A549 treated with CpdA at 1 μM for 4 hours (cell line): ENCODE measurements at places on chromosomes 11 and 22. TPM values are rescaled to one million over a fixed set of nuclear protein-coding genes. Genes with fewer than 3 reads are reported as not detected.

Gene PARVB
- total RNA-seq = 35.1 to 41.8 TPM (median 39.3 TPM) in 5 replicates

Gene KDM4E
- total RNA-seq = not detected in 5 replicates

Gene PHOX2A
- not detected in 5 replicates for total RNA-seq

Gene AQP11
- 1.7 to 2.9 TPM (median 2.3 TPM) in 5 replicates for total RNA-seq

Gene PVALB
- not detected in 5 replicates for total RNA-seq

Gene UBQLN3
- total RNA-seq = not detected in 5 replicates

Gene IFTAP
- 16.3 to 22.4 TPM (median 17.5 TPM) in 5 replicates for total RNA-seq

Gene GGTLC2
- total RNA-seq = not detected in 5 replicates

Gene ABTB2
- total RNA-seq = 16.9 to 26.3 TPM (median 23.9 TPM) in 5 replicates

Gene RASD2
- total RNA-seq = 0.85 to 1.7 TPM (median 1.4 TPM) in 5 replicates

Gene GLB1L2
- total RNA-seq = 1.8 to 2.4 TPM (median 1.9 TPM) in 5 replicates
